ENCODE measurements at places on chromosomes 13 and 19. TPM values are rescaled to one million over a fixed set of nuclear protein-coding genes. Genes with fewer than 3 reads are reported as not detected.

The ZNF829 gene
- total RNA-seq, result 0.25 TPM

The CYP4F22 gene
- total RNA-seq, result not detected

The NFIX gene
- total RNA-seq, result 53.9 TPM

The ZIK1 gene
- total RNA-seq, result not detected

The CYP4F2 gene
- total RNA-seq, result not detected

The WDR62 gene
- 6.1 TPM for total RNA-seq

The ZNF382 gene
- 5.4 TPM for total RNA-seq

The VRK3 gene
- 14.3 TPM for total RNA-seq

The SELENOV gene
- total RNA-seq, result not detected

The PCDH20 gene
- total RNA-seq, result not detected

The CD209 gene
- not detected for total RNA-seq

The GPX4 gene
- 293 TPM for total RNA-seq

The IGFL2 gene
- not detected for total RNA-seq

The PTGIR gene
- total RNA-seq, result not detected

The TTYH1 gene
- not detected for total RNA-seq

The TGFBR3L gene
- total RNA-seq, result not detected

The ZNF813 gene
- not detected for total RNA-seq

The ZNF763 gene
- 0.22 TPM for total RNA-seq

The PNMA8B gene
- total RNA-seq, result not detected

The S1PR4 gene
- total RNA-seq, result not detected

The PCDH9 gene
- 0.62 TPM for total RNA-seq

The UBAC2 gene
- 80.9 TPM for total RNA-seq

The GSX1 gene
- total RNA-seq, result not detected

The USHBP1 gene
- not detected for total RNA-seq

The TICAM1 gene
- 0.59 TPM for total RNA-seq

The LHFPL6 gene
- 71.5 TPM for total RNA-seq

The ELANE gene
- total RNA-seq, result not detected

The MYO16 gene
- total RNA-seq, result 0.36 TPM

The ZNF121 gene
- total RNA-seq, result 64.8 TPM

The MOB3A gene
- 9.7 TPM for total RNA-seq

The LHB gene
- not detected for total RNA-seq

The ETV2 gene
- not detected for total RNA-seq

The TSKS gene
- total RNA-seq, result not detected

The ZNF486 gene
- total RNA-seq, result 14.7 TPM

The AP2S1 gene
- total RNA-seq, result 216 TPM

The CELF5 gene
- total RNA-seq, result not detected

The DCUN1D2 gene
- total RNA-seq, result 6.0 TPM

The PABPC3 gene
- total RNA-seq, result 4.9 TPM

The SLC5A5 gene
- total RNA-seq, result not detected

The C19orf85 gene
- total RNA-seq, result not detected

The HPN gene
- total RNA-seq, result not detected

The CCDC70 gene
- not detected for total RNA-seq

The NAPSA gene
- 1.5 TPM for total RNA-seq

The CATSPERD gene
- not detected for total RNA-seq

The ZNF724 gene
- total RNA-seq, result 0.82 TPM

The NCR1 gene
- not detected for total RNA-seq

The ZNF419 gene
- total RNA-seq, result 8.7 TPM

The FUT2 gene
- total RNA-seq, result not detected

The SPIB gene
- total RNA-seq, result not detected

The SBK2 gene
- total RNA-seq, result not detected

The C19orf81 gene
- 0.33 TPM for total RNA-seq

The TYK2 gene
- 124 TPM for total RNA-seq

The LSR gene
- total RNA-seq, result 0.33 TPM

The PSG3 gene
- not detected for total RNA-seq

The RNF113B gene
- total RNA-seq, result not detected

The CEACAM18 gene
- not detected for total RNA-seq

The FFAR2 gene
- total RNA-seq, result not detected
